ENCODE measurements at places on chromosomes 2 and 18.

DNA sequence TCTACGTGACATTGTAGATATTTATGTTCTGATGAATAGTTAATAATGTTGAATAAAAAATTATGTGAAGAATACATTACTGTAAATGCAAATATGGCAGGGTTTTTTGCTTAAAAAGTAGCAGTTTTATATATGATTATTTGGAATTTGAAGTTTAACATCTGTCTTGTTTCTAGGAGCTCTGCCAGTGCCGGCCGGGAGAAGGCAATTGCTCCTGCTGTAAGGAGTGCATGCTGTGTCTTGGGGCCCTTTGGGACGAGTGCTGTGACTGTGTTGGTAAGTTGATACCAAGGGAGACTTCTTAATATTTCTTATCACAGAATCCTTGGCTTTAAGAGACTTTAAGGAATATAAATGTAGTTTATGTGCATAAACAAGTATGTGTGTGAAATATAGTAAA lies 25.2 kb downstream of the TWSG1 start:
- DNase-seq: no peak

GRCh38 chr18:77448046-77448445 lies 198.4 kb downstream of the GALR1 start:
- DNase-seq: no peak

DNA sequence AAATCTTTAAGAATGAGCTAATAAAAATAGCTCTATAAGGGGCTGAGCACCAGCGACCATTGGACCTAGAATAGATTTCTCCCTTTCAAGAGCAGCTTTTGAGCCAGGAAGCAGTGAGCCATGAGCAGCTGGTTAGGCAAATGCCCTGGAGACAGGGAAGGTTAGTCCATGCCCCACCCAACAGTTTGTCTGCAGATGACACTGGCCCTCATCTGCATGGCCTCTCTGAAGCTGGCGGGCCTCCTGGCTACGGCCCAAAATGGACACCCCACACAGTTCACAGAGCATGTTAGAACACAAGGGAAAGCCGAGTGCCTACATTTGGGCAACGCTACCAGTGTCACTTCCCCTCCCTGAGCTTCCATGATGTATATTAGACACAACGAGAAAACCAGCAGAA lies 201.1 kb downstream of the MGAT5 start:
- no peak for DNase-seq

DNA sequence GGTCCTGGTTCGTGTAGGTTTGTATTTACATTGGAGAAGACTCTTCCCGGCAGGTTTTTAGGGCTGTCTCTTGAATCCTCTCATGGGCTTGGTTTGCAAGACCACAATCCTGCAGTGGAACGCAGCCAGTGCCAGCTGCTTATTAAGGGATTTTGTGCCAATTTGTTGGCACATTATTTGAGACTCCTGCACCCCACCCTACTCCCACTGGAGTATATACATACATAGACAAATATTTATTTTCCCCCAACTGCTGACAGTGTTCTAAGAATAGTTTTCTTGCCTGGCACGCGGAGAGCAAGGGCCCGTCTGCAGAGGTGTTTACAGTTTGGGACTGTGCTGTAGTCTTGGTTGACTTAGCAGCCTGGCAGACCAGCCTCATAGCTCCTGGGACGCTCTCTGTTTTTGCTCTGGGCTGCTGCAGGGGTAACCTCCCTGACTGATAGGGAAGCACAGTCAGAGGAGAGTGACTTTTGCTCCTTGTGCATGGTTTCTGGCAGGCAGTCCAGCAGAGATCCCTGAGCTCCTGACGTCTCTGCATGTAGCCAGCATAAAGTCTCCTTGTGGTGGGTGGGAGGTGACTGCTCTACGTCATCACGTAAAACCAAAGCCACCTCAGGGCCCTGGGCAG lies 1.9 kb downstream of the LDLRAD4 start:
- no peak for DNase-seq

GRCh38 chr2:217101972-217102371 lies 242.1 kb upstream of the TNP1 start:
- no peak for DNase-seq

GRCh38 chr18:42743373-42744138 lies 371.9 kb downstream of the RIT2 start:
- DNase-seq: no peak

DNA sequence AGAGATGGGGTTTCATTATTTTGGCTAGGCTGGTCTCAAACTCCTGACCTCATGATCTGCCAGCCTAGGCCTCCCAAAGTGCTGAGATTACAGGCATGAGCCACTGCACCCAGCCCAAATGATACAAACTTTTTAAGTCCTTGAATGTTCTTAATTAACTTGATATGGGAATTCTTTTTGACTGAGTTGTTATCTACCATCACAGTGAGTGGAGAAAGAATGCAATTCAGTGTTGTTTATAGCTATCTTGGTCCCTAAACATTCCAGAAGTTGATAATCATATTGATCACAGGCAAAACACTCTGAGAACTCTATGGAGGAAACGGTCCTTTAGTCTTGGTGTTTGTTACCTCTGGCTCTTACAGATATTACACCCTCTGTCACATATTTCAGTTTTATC lies 1072.5 kb downstream of the SUCLG1 start:
- no peak for DNase-seq
